ENCODE measurements at places on chromosomes 7 and 10. TPM values are rescaled to one million over a fixed set of nuclear protein-coding genes. Genes with fewer than 3 reads are reported as not detected.
A peak's percentile ranks its signal among the peaks of the same experiment; 100 is the strongest.

- H3K36me3 ChIP-seq, result no peaks in the 10 kb centered on the region
- H3K4me1 ChIP-seq, result peaks cover 5% of the 10 kb centered on the region
- no peak overlapping the region for H3K4me3 ChIP-seq
- no peak for DNase-seq
These were observed 52.8 kb downstream of the CPEB3 start for GRCh38 chr10:92238054-92238585.

DNA sequence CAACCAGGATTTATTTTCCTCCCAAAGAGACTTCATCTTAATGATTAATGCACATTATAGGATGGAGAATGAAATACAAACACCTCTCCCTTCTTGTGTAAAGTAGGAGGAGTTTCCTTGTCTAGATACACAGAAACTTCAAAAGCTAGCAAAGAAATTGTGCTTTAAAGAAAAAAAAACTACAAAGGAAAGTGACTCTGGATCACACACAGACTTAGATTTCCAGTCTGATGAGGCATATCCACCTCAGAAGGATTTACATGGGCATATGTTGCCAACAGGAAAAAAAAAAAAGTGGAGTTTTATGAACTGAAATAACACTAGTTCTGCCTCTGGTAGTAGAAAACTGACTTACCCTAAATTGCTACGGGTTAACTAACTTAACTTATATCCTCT lies 449.6 kb downstream of the KCNMA1 start:
- no peaks in the 10 kb centered on the region for H3K36me3 ChIP-seq
- H3K27ac ChIP-seq, result no peak overlapping the region
- no peaks in the 10 kb centered on the region for H3K27me3 ChIP-seq
- H3K4me3 ChIP-seq, result no peak overlapping the region
- H3K4me1 ChIP-seq, result no peaks in the 10 kb centered on the region

SH2B2 gene
- total RNA-seq, result 8.9 TPM

GRCh38 chr7:23135755-23136154 lies 30.2 kb downstream of the KLHL7 start:
- H3K36me3 ChIP-seq, result no peaks in the 10 kb centered on the region
- no peak for DNase-seq
- no peaks in the 10 kb centered on the region for H3K27me3 ChIP-seq
- no peak overlapping the region for H3K4me3 ChIP-seq
- no peaks in the 10 kb centered on the region for H3K4me1 ChIP-seq
- no peak overlapping the region for H3K27ac ChIP-seq

DNA sequence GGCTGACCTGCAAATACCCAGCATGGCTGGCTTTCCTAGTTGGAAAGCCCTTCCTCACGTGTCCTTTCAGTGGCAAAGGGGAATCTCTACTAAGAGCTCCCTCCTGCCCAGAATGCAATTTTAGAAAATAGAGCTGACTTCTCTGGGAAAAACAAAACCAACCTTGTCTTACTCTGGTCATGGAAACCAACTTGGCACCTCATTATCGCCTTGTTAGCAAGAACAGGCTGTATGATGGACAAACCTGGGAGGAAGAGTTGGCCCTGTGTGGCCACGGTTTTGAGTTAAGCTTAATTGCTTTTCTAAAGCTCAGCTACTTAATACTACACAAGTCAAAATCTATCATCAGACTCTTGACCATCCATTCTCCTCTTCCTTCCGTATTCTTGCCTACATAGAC lies 94.1 kb upstream of the PDCD4 start:
- H3K36me3 ChIP-seq, result no peaks in the 10 kb centered on the region
- no peaks in the 10 kb centered on the region for H3K27me3 ChIP-seq
- H3K4me1 ChIP-seq, result peaks cover 4% of the 10 kb centered on the region
- no peak overlapping the region for H3K27ac ChIP-seq
- peak; percentile 86 for DNase-seq
- no peak overlapping the region for H3K4me3 ChIP-seq

LGI1 gene
- total RNA-seq, result 0.44 TPM
